Activated CD8-positive, alpha-beta memory T cell treated with anti-CD3 and anti-CD28 coated beads for 24 hours (primary cell): ENCODE measurements at places on chromosomes 2 and 18.

GRCh38 chr2:113122364-113122763, 5.0 kb upstream of the IL1RN start:
- DNase-seq: no peak

GRCh38 chr2:109446278-109447131, 167.3 kb downstream of the SEPTIN10 start:
- DNase-seq: no peak

GRCh38 chr2:29558097-29558496, 363.3 kb downstream of the ALK start:
- no peak for DNase-seq

DNA sequence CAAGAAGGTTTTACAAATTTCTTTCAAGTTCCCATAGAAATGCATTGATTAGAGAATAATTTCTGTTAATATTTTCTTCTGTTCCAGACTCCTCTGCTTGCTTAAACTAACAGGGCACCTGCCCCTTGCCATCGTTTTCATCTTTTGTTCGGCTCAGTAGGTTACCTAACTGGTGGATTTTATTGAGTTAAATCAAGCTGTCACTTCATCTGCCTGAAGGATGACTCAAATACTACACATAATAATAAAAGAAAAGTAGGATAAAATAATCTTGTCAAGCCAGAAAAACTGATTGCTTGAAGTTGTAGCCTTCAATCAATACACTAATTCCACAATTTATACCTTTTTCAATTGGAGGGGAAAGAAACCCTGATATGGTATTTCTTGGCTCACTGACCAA, 234.0 kb downstream of the NR4A2 start:
- DNase-seq: no peak

- DNase-seq: peak; percentile 62
Observed at GRCh38 chr2:218858671-218859555, 692 bp upstream of the WNT6 start.
